ENCODE measurements at places on chromosomes 7 and 10. TPM values are rescaled to one million over a fixed set of nuclear protein-coding genes. Genes with fewer than 3 reads are reported as not detected.

The OR2A42 gene
- total RNA-seq: not detected

The CCSER2 gene
- 27.8 TPM for total RNA-seq

The GPR15LG gene
- not detected for total RNA-seq

The KIF11 gene
- total RNA-seq: 18.3 TPM

The MAGI2 gene
- 27.2 TPM for total RNA-seq

The TBC1D12 gene
- total RNA-seq: 5.4 TPM

The A1CF gene
- not detected for total RNA-seq

The PDE6C gene
- not detected for total RNA-seq

The BTBD16 gene
- not detected for total RNA-seq

The GRID2IP gene
- total RNA-seq: not detected

The ASIC3 gene
- not detected for total RNA-seq

The STEAP2 gene
- total RNA-seq: 3.9 TPM

GRCh38 chr7:25496476-25497368 lies 268.4 kb upstream of the NPVF start:
- DNase-seq: no peak

DNA sequence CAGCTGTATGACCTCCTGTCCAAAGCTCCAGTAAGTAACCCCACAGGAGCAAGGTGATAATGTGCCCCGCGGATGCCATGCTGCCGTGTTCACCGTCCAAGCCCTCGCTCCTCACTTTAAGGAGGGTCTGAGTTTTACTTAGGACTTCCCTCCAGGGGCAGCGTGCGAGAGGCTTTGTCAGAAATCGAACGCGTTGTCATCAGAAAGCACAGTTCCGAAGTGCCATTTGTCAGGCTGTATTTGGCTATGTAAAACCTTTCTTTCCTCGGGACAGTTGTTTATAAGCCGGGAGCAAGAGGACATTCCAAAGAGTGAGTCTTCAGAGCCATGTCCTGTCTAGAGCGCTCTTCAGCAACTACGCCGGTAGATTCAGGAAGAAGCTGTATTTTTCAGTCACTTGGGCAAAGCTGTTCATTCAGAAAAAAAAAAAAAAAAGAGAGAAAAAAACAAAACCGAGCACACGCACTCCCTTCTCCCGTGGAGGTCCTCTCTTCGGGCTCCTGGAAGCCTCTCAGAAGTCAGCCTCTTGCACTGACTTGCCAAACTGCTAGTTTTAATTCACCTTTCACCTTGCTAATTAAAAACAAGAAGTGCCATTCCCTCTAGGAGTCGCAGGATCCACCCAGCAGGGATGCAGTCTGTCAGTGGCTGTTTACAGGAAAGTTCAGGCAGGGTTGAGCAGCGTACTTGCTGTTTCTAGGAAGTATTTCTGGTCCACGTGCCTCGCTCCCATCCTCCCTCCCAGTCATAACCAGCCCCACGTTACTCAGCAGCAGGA lies at the start of gene SEMA3E:
Gene SEMA3E, minus strand, starts transcription at position 676 of the 778 bp plus-strand sequence.
- peak; percentile 35 for DNase-seq

GRCh38 chr7:17965603-17966002 lies 25.3 kb upstream of the SNX13 start:
- peak; percentile 71 for DNase-seq

- DNase-seq: no peak
Observed at GRCh38 chr7:30323006-30323355, 38.6 kb downstream of the ZNRF2 start.

DNA sequence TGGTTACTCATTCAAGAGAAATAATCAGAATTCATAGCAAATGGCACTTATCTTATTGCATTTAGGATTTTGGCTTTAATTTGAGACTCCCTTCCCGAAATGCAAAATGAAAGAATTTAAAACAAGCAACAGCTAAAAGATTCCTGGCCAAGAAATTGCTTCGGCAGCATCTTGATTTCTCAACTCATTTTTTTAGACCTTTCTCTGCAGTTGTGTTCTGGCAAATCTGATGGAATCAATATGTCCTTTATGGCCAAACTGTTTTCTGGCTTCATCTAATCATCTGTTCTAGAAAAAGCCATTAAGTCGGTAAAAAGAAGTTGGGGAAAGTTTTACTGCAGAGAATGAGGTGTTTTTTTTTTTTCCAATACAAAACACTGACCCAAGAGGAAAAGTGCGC lies 172.1 kb downstream of the SLC16A9 start:
- no peak for DNase-seq

DNA sequence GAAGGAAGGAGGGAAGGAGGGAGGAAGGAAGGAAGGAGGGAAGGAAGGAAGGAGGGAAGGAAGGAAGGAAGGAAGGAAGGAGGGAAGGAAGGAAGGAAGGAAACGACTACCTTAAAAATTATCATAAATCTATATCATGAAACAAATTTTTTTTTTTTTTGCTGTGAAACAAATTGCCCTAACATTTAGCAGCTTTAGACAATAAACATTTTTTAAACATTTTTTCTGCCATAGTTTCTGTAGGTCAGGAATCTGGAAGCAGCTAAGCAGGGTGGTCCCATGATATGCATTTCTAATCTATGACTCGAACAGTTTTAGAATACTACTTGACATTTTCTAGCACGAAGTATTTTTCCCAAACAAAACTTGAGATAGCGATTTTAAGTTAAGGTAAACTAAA lies 42.9 kb upstream of the TSPAN13 start:
- no peak for DNase-seq

- peak; percentile 49 for DNase-seq
Observed at GRCh38 chr7:6375348-6376101, 72.2 kb downstream of the DAGLB start.

GRCh38 chr7:136303162-136303561 lies 326.0 kb upstream of the MTPN start:
- no peak for DNase-seq

DNA sequence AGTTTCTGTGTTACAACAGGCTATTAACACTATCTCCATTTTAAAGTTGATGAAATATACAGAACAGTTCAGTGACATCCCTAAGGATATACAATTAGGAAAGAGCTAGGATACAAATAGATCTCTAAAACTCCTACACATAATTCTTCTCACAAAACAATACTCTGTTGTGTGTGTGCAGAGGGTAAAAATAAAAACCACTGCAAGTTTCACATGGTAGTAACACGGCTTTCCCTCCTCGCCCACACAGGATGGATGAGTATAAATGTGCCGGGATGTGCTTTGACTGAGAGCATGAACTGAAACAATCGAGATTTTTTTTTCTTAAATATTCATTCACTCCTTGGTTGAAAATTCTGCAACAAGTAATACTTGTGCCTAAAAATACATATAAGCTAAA lies 131.5 kb upstream of the C1QL3 start:
- DNase-seq: no peak

- DNase-seq: peak; percentile 20
Observed at GRCh38 chr7:76358011-76358480, 745 bp downstream of the YWHAG start.

- no peak for DNase-seq
Observed at GRCh38 chr7:151142686-151143040, 24.8 kb downstream of the GBX1 start.

GRCh38 chr7:29335188-29336083 lies 140.9 kb downstream of the CHN2 start:
- no peak for DNase-seq

DNA sequence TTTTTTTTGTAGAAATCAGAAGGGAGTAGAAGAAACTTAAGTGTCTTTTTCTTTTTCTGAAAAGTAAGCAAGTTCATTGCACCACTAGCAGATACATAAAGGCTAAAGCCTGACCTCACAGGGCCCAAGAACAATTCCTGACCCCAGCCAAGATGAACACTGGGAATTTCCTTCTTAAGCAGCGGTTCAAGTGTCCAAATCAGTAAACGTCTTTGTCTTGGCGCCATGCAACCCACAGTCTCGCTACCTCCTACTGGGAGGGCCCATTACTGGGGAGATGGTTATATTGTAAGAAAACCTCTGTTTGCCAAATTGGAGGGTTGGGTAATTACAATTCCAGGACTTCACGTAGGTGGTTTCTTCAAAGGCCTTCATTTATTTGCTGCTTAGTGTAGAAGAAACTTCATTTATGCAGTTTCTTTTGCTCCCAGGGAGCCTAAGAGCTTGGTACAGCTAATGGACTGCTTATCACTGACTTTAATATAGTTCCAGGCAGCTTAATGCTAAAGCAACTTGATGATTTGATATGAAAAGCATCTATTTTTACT lies 58.3 kb upstream of the ADRB1 start:
- DNase-seq: no peak

- no peak for DNase-seq
Observed at GRCh38 chr7:28840592-28840995, 117.5 kb downstream of the TRIL start.

DNA sequence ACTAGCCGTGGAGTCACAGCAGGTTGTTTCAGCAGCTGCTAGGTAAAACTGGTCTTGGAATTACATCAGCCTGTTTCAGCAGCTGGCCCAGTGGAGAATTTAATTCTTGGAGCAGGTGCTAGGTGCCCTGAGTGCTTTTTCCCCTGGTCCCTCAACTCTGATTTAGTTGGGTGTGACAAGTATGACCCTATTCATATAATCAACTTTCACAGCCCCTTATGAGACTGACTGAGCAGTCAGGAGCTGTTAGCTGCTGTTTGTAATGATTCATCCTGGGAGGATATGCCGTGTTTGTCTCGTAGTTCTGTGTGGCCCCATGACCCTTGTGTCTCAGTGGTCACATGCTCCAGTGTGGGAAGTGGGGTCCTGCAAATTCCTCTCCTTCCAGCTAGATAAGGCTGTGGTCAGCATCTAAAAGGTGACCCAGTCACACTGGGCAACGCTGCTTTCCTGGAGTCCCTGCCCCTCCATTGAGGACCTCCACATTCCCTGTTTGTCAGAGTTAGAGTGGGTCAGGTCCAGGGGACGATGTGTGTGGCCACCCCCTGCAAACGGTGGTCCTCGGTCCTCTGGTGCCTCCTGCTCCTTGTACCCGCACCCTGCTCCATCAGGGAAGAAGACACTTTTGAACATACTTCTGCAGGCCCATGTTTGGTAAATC lies 28.3 kb downstream of the TBATA start:
- peak; percentile 48 for DNase-seq

- DNase-seq: peak; percentile 91
Observed at GRCh38 chr10:87547734-87548311, 43.1 kb downstream of the MINPP1 start.

DNA sequence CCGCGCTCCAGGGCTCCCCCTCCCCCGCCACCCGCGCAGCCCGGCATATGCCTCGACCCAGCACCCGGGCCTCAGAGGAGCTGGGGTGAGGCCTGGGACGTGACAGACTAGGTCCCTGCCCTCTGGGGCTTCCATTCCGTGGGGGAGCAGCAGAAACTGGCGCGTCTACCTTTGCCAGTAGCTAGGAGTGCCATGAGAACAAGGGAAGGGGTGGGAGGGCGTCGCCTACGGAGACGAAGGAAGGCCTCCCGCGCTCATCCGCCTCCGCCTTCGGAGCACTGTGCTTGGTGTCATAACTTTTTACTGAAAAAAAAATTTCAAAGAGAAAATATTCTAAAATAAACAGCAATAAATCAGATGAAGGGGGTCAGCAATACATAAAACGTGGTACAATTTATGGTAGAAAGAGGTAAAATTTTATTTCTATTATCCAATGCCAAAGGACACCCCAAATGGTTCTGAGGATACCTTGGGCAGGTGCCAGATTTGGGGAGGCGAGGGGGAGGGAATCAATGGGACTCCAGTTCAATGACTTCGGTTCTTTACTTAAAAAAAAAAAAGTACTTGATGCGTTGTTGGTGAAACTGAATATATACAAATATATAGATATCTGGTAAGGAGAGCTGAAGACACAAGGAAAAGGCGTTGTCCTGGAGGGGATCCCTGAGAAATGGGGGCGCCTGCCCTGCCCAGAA lies 35.1 kb upstream of the GRID1 start:
- DNase-seq: no peak

DNA sequence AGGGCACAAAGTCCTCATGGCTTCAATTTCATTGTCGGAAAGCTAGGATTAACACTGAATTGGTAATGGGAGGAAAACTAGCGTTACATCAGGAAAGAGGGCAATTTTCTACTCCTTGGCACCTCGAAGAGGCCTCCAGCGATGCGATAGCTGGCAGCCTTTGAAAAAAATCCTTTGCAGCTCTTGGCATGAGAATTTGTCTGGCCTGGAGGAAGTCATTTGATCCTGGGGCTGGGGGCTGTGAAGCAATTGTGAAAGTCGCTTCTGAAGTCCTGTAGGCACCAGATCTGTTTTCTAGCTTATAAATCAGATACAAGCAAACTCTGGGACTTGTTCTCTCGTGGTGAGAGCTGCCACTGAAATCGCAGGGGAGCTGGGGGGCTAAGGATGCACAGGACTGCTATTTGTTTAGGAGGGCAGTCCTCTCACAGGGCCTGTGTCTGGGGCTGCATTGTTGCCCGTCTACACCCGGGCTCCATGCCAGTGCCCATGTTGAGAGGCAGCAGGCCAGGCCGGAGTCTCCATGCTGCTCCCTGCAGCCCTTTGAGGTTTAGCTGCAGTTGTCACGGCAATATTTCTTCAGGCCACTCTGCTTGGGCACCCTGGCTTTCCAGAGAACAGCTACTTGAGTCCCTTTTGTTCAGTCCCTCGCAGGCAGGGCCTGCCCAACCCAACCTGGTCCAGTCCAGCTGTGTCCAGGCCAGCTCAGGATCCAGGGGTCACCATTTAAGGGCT lies 206.8 kb upstream of the LYZL1 start:
- no peak for DNase-seq

DNA sequence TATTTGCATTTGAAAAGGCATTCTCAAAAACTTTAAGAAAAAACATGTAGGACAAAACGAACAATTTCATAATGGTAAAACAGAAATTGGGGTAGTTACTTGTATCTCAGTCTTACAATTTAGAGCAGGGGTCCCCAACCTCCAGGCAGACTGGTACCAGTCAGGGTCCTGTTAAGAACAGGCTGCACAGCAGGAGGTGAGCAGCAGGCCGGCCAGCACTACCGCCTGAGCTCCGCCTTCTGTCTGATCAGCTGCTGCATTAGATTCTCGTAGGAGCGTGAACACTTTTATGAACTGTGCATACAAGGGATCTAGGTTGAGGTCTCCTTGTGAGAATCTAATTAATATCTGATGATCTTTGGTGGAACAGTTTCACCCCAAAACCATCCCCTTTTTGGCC lies 77.3 kb downstream of the SEMA3A start:
- no peak for DNase-seq

- peak; percentile 28 for DNase-seq
Observed at GRCh38 chr7:5670183-5670935, 111.1 kb downstream of the RNF216 start.

DNA sequence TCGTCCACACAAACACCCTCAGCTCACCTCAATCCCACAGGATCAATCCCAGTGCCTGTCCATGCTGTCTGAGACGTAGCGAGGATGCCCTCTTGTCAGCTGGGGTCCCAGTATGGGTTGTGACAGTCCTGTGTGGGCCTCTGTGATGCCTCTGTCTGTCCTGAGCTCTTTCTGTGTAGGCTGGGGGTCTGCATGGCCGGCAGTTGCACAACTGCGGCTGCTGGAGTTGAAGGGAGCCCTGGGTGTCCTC lies 12.4 kb downstream of the ANTXRL start:
- DNase-seq: no peak
